ENCODE measurements at places on chromosomes 4 and X.

DNA sequence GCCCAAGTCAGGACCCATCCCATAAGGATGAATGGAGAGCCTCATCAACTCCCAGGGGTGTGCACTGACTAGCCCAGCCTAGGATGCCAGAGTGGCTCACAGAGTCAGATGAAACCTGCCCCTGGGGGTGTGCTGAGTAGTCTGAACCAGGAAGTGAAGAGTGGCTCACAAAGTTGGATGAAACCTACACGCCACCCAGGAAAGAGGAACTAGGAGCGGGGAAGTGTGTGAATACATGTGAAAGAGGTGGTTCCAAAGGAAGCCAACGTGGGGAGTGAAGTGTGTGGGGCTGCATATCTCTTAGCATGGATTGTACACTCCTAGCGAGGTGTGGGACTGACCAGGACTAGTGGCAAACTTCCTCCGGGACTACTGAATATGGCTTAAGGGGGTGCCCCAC lies 902.1 kb upstream of the NDST4 start:
- no peak for DNase-seq

- DNase-seq = no peak
These were observed 46.8 kb downstream of the PSAPL1 start for GRCh38 chr4:7387925-7388324.

DNA sequence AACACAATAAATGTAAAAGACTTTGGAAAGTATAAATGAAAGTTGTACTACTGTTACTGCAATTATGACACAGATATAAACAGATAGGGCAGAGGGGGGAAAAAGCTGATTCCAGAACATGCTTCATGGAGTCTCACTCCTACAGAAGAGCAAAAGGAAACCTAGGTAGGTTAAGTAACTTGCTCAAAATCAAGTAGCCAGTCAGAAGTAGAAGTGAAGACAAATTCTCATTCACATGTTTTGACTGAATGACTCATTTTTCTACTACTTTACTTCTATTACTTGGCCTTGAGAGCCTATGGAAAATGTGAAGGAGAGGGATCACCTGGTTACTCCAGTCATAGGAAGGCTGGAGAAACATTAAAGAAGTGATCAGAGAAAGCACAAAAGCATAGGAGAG lies 23.6 kb upstream of the RASGEF1B start:
- no peak for DNase-seq

DNA sequence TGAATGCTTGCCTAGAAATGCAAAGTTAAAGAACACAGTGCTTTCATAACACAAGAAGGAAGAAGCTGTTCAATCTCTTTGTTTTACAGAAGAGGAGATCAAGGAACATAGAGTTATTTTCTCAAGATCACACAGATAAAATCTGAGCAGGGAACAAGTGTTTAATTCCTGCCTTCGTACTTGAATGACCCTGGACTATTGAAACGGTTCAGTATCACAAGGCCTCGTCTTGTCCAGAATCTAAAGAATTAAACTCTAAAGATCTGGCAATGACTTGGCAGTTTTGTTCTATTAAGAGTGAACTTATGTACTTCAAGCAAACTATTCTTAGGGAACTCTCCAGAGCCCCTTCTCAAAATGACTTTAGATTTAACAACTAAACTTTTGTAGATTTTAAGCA lies 97.7 kb downstream of the ANXA5 start:
- no peak for DNase-seq

GRCh38 chr4:41460641-41461040 lies 77.3 kb upstream of the LIMCH1 start:
- no peak for DNase-seq

- no peak for DNase-seq
These were observed 10.1 kb downstream of the AMOT start for GRCh38 chrX:112830540-112830939.

GRCh38 chrX:144219035-144219434 lies 335.2 kb downstream of the UBE2NL start:
- DNase-seq = no peak

- DNase-seq = no peak
These were observed 1.3 kb downstream of the NOP14 start for GRCh38 chr4:2961811-2962441.

- no peak for DNase-seq
These were observed 18.5 kb downstream of the ACSL1 start for GRCh38 chr4:184807256-184807655.

DNA sequence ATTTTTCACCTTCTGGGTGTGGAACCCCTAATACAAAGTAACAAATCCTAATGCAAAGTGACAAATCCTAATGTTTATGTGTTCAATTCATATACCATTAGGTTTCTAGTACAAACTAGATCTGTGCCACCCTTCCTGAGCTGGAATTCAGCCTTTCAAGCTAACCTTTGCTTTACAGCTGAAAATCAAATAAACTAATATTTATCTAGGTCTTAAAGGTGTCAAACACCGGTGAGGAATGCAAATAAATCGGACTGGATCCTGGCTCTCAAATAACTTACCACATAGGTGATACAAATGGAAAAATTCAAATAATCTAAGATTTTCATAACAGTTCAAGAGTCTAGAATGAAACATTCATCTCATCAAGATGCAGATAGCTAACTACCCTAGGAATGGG lies 11.6 kb downstream of the IRF2 start:
- DNase-seq = no peak

GRCh38 chrX:118626346-118626745 lies 101.1 kb upstream of the IL13RA1 start:
- DNase-seq = no peak

DNA sequence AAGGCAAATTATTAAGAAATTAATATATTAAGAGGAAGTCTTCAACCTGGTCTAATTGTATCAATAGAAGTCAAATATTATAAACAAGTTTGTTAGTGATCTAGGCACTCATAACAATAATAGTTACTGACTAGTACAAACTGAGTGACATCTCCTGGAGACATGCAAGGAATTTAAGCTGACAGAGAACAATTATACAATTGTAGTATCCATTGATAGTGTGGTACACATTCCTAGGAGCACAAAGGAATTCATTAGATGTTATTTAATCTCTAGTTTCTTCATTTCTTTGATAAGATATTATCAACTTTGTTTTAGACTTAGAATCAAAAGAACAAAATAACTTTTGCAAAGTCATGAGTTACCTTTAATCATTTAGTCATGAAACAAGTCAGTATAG lies 1048.6 kb downstream of the PCDH7 start:
- no peak for DNase-seq

DNA sequence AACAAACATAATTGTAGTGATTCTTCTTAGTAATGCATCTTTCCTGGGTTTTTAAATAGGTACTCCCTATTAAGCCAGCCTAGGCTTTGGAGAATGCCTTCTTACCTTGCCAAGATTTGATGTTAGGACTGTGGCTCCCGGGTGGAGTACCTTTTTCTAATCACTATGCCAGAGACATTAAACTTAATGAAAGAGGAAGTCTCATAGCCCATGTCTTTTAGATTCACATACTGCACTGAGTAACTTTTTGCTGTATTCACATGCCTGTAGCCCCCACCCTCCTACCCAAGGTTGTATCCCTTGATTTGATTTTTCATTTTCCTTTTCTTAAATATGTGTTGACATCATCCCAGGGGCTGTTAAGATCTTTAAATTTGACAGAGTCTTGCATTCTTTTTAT lies 104.2 kb upstream of the TLR2 start:
- DNase-seq = no peak

GRCh38 chr4:141248029-141248428 lies 27.3 kb downstream of the ZNF330 start:
- no peak for DNase-seq

DNA sequence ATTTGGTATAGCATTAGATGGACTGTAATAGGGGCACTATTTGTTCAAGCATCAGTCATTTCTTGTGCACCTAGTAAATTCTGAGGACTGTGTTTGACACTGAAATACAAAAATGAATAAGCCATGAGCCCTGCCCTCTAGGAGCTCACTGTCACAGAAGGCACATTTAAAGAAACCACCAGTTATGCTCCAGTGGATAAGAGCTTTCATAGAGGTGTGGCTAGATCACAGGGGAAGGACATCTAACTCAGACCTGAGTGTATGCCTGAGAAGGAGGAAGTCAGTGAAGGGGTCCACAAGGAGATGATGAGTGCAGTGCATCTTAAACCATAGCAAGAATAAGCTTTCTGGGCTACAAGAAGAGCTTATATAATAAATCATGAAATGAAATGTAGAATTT lies 40.1 kb downstream of the BTC start:
- DNase-seq = no peak

GRCh38 chr4:145814246-145814645 lies 124.4 kb downstream of the ZNF827 start:
- DNase-seq = no peak

DNA sequence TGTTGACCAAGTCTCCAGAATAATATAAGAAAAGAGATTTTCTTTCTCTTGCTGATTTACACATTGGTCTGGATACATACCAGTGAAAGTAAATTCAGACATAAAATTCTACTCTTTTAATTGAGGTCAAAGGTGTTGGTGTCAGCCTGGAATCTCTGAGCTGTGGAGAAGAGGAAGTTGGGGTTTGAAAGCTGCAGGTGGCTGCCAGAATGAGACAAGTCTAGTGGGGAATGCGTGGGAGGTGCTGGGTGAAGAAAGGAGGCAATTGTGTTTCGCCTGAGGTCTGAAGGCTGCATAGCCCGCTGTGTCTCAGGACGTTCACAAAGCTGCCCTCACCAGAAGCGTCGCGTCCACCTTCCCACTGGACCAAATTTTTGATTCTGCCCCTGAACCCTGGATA lies 31.2 kb downstream of the PHEX start:
- no peak for DNase-seq

DNA sequence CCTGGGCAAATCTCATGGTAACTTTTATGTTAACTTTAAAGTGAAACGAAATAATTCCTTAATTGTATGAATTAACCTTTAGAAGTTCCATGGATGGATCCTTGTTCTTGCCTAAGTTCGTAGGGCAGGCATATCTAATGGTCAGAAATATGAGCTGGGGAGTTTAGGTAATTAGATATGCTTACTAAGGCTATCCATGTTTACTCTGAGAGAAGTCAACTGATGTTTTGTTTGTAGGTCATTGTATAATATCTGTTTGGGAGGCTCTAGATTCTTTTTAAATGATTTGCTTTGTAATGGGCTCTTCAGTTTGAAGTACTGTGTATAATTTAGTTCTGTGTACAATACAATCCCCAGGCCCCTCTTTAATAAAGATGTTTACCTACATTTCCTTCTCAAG lies 117.0 kb downstream of the DCK start:
- DNase-seq = no peak

DNA sequence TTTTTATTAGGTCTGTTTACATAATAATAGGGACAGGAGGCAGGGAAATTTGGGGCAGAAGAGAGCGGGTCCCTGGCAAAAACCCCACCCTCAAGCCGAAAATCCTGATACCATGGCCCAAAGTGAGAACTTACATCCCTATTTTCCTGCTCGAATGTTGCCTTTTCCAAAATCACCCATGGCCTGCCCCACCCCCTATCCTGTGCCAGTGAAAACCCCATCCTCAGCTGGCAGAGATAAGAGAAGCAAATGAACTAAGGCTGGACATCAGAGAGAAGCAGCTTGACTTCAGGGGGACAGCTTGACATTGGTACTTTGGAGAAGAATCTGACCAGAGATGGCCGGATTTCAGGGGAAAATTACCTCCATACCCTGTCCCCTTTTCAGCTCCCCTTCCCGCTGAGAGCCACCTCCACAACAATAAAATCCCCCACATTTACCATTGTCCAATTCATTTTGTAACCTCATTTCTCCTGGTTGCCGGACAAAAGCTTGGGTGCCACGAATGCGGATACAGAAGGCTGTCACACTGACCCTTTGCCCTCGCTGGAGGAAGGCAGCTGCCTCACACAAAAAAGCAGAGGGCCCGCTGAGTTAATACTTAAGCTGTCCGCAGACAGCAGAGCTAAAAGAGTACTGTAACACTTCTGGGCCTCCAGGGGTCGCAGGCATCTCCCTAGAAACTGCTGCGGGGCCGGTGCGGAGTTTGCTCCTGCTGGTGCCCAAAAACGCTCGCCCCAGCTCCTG lies 196.2 kb downstream of the SNCA start:
- DNase-seq = no peak

DNA sequence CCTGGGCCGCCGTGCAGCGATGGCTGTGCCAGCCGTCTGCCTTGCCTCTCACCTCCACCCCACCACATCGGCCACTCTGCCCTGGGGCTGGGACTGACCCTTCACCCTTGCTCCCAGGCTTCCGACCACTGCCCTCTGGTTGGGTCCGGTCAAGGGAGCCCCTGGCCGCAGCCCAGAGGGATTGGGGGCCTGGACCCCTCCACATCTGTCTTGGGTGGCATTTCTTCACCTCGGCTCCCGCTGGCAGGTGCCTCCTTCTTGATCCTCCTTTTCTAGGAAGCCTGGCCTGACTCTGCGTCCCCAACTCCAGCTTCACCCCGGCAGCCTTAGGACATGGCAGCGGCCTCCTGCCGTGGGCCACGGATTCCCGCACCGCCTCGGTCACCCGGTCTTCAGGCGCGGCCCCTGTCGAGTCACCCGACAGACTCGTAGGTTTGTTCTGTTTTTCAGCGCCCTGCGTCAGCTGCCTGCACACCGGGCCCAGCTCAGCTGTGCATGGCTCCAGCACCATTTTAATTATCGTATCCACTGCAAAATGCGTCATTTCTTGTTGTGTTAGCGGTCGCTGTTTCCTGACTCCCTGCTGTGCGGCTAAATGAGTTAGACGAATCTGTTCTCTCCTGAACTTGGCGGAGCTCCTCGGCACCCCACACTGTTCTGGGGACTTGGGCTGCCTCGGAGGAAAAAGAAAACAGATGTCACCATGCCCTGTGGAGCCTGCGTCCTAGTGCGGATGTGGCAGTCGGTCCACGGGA lies 124.0 kb downstream of the FAM53A start:
- no peak for DNase-seq

- DNase-seq = no peak
These were observed 166.4 kb downstream of the NSUN7 start for GRCh38 chr4:40916218-40916555.

GRCh38 chr4:80680934-80681333 lies 345.4 kb downstream of the CFAP299 start:
- DNase-seq = no peak

- no peak for DNase-seq
These were observed 442.9 kb upstream of the RASGEF1B start for GRCh38 chr4:81914623-81915022.

DNA sequence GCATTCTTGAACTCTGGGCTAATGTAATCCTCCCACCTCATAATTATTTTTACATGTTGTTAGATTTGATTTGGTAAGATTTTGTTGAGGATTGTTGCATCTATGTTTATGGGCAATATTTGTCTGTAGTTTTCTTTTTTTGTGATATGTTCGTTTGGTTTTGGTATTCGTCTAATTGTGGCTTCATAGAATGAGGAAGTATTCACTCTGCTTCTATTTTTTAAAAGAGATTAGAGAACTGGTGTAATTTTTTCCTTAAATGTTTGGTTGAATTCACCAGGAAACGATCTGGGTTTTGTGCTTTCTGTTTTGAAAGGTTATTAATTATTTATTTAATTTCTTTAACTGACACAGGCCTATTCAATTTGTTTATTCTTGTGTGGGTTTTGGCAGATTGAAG lies 161.2 kb upstream of the NUDT6 start:
- DNase-seq = no peak

GRCh38 chrX:115521741-115522140 lies 39.2 kb upstream of the PLS3 start:
- DNase-seq = no peak

All from stimulated activated CD8-positive, alpha-beta memory T cell treated with anti-CD3 and anti-CD28 coated beads, Interleukin-2, amount 100 ng/mL, for 1 hour (primary cell).